SK-MEL-5 (cell line): ENCODE measurements at places on chromosomes 11 and 22. TPM values are rescaled to one million over a fixed set of nuclear protein-coding genes. Genes with fewer than 3 reads are reported as not detected.

The TYR gene
- 1,340 and 1,434 TPM in 2 replicates for total RNA-seq

The RFPL2 gene
- total RNA-seq = 4.1 and 5.3 TPM in 2 replicates

The ZDHHC5 gene
- 28.7 and 30.4 TPM in 2 replicates for total RNA-seq

The PRAME gene
- 323 and 336 TPM in 2 replicates for total RNA-seq

The TMEM151A gene
- 1.8 and 2.9 TPM in 2 replicates for total RNA-seq

The MIOX gene
- total RNA-seq = not detected in 2 replicates

The OR4D5 gene
- total RNA-seq = not detected in 2 replicates

The MRGPRX3 gene
- 0.11 and 0.21 TPM in 2 replicates for total RNA-seq

The XKR3 gene
- 1.9 and 2.8 TPM in 2 replicates for total RNA-seq

The MS4A6E gene
- total RNA-seq = not detected in 2 replicates

The POU2AF1 gene
- total RNA-seq = not detected in 2 replicates

The CLCF1 gene
- 0.45 TPM in 1 of 2 replicates, not detected in the other for total RNA-seq

The EFCAB6 gene
- total RNA-seq = 0.29 and 0.55 TPM in 2 replicates

The CLDN5 gene
- not detected in 2 replicates for total RNA-seq

The MOV10L1 gene
- total RNA-seq = 0.08 TPM in 1 of 2 replicates, not detected in the other

The MS4A13 gene
- total RNA-seq = not detected in 2 replicates

The TMEM134 gene
- total RNA-seq = 12.2 and 14.8 TPM in 2 replicates

The TMPRSS13 gene
- total RNA-seq = 1.1 and 1.4 TPM in 2 replicates

The RBM14 gene
- 23.3 and 26.1 TPM in 2 replicates for total RNA-seq

The NOX4 gene
- 4.1 and 4.6 TPM in 2 replicates for total RNA-seq

The ATL3 gene
- 39.5 and 44.0 TPM in 2 replicates for total RNA-seq

The SCUBE1 gene
- total RNA-seq = 0.05 and 0.11 TPM in 2 replicates

The MISFA gene
- total RNA-seq = 0.40 and 1.4 TPM in 2 replicates

The HEPHL1 gene
- not detected in 2 replicates for total RNA-seq

The RAB30 gene
- 3.6 and 4.7 TPM in 2 replicates for total RNA-seq
